ENCODE measurements at places on chromosomes 6 and 20.

DNA sequence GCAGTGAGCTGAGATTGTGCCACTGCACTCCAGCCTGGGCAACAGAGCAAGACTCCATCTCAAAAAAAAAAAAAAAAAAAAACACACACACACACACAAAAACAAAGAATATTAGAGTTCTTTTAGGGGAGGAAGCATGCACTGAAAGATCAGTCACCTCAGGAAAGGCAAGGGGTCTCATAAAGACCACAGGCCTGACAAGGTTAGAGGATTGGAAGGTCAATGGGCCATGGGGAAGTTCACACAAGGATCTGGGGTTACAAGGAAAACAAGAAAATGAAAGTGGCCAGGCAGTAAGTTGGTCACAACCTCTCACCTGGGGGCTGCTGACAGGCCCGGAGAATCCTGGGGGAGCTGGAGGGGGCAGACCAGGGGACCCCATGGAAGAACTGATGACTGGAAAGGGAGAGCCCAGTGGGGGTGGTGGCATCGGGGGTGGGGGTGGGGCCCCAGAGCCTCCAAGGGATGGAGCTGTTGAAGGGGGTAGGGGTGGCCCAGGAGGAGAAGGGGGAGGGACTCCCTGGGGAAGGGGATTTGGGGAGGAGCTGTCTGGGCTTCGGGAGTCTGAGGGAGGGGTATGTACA, 1.5 kb downstream of the RXRB start:
- no peak for DNase-seq

DNA sequence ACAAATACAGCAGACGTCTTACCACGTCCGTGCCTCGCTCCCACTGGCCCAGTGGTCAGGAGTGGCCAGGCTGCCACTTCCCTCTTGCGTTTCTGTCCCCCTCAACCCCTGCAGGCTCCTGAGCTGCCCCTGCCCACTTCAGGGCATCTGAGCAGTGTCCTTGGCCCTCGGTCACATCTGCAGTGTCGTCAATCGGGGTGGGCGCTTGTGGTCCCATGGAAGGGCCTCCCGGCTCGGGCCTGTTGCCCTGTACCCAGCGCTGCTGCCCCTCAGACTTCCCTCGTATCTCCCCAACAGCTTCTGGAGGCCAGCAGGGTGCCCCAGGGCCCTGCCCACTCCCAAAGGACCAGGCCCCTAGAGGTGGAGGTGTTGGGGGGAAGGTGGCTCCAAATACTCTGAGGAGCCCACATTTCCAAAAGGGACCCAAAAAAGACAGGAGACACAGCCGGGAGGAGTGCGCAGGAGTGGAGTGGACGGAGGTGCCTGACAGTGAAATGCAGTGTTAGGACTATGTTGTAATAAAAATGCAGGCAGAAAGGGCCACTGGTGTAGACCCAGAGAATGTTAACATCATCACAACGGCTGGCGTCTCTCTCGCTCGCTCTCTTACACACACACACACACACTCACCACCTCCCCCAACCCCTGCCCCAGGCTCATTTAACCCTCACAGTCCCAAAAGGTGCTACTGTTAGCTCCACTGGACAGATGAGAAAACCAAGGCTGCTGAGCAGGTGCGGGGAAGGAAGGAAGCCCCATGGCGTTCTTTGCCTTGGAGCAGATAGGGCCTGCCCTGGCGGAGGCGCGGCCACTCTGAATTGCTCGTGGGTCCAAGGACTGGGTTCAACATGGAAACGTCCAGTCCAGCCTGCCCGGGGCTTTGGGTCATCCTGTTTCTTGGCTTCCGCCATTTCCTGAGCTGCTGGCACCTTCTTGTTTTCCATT, 343.9 kb downstream of the ZFAND3 start:
- DNase-seq = no peak

DNA sequence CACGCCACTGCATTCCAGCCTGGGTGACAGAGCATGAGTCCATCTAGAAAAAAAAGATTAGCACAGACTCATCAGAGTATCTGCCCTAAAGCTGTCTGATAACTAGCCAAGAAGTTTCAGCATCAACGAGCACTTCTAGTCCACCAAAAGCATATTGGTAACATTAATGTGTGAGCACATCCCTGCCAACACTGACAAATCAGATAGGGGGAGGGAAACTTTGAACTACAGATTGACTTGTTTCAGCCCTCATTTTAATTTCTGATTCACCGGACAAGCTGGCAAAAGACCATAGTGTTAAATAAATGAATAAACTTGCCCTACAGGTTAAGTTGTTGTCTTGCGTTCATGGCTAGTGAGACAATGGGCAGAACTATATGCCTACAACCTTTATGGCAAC, 7.7 kb upstream of the SEC63 start:
- no peak for DNase-seq

GRCh38 chr20:19813846-19814640, 56.0 kb downstream of the RIN2 start:
- no peak for DNase-seq

- DNase-seq = no peak
Observed at GRCh38 chr6:119066517-119066916, 11.9 kb downstream of the FAM184A start.

- DNase-seq = no peak
Observed at GRCh38 chr6:20653085-20653479, 118.8 kb downstream of the CDKAL1 start.

DNA sequence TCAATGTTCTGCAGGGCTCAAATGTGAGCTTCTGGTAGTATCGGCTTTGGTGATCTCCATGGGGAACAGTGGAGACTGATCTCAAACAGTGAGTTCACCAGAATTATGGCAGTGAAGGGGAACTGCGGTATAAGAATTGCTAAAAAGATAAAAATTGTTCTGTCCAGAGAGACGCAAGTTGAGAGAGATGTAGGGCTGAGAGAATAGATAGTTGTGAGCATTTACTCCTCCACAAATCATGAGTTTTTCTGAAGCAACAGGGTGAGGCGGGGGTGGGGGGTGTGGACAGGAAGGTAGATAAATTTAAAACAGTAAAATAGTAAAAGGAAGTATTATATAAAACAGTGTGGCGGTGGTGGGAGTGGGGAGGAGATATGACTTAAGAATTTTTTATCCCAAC, 98.6 kb upstream of the NEDD9 start:
- no peak for DNase-seq

GRCh38 chr6:125354649-125355048, 52.9 kb upstream of the HDDC2 start:
- DNase-seq = no peak

GRCh38 chr6:100184473-100184872, 190.4 kb upstream of the MCHR2 start:
- no peak for DNase-seq
